GM04503 (cell line): ENCODE measurements at places on chromosomes 2 and 18.

- no peak for DNase-seq
Measured at GRCh38 chr2:6024784-6025183, 332.6 kb downstream of the SOX11 start.

- no peak for DNase-seq
Measured at GRCh38 chr2:20349513-20349921, 1.1 kb downstream of the PUM2 start.

- DNase-seq: no peak
Measured at GRCh38 chr2:223269386-223269785, 217.4 kb downstream of the KCNE4 start.

- DNase-seq: no peak
Measured at GRCh38 chr18:37487400-37487867, 78.2 kb downstream of the CELF4 start.

DNA sequence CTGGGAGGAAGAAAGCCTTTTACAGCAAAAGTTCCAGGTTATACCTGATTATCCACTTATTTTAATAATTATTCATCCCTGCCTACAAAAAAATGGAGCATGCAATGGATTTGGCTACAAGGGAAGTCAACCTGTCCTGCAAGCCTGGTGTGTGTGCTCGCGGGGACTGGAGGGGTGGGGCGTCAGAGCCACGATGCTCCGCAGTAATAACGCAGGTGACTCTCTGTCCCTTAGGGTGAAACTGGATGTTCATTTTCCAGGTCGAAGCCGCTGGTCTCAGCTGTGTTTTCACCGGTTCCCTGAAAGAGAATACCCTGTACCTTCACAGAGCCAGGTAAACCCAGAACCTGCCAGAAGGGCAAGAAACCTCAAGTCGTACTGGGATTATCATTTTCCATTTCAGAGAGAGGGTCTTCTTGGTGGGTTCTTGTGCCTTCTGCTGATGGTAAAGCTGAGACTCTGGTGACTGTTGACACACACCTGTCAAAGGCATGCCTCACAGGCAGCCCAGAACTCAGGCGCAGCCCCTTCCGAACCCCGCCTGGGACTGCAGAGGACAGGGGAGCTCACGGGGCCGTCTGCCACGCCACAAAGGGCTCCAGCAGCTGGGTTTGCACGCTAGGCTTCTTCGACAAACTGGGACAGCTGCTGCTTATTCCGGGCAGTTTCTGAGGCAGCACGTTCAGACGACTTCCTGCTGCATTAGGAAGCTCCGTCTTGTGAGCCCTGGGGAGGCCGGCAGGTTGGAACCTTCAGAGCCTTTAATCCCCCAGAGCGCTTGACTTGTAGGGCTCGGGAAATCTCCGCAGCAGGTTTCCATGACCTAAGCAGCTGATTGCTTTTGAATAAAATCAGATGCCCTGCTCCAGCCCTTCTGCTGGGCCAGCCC, 58.6 kb downstream of the KCNG2 start:
- no peak for DNase-seq

- no peak for DNase-seq
Measured at GRCh38 chr2:238170386-238171071, 11.8 kb downstream of the ERFE start.

DNA sequence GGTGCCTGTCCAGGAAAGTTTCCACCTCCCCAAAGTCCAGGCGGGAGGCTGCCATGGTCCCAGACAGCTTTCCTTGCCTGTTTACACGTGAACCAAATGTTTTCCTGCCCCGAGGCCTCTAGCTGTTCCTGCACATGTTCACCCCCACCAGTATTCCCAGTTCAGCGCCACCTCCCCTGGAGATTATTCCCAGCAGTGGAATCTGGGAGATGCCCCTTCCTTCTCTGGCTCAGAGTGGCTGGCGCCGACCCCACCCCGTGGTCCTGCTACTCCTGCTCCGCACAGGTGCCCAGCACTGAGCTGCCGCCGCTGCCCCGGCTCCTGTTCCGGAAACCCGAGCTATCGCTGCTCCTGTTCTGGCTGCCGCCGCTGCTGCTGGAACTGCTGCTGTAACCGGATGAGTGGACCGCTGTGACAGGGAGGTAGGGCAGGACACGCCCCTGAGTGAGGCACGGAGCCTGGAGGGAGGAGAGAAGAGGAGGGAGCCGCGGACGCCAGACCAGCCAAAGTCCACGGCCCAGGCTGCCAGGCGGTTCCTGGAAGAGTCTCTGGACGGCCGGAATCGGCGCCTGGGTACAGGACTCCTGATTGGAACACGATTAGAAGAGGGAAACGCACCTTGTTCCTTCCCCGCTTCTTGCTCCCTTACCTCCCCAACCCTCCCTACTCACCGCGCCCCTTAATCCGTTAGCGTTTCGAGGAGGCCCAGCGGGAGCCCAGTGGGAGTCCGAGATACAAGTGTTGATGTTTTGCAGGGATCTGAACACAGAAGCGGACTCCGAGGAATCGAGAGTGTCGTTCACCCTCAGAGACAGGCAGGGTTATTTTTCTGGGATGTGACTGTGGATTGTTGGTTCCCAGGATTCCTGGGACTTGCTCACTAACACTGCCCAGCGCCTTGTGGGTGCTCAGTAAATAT, at the start of gene PDE11A:
Gene PDE11A, minus strand, starts transcription at position 395 of the 919 bp plus-strand sequence. Its CDS starts 340 bp downstream, at position 55.
- peak; percentile 51 for DNase-seq

- no peak for DNase-seq
Measured at GRCh38 chr2:118834901-118835745, 12.3 kb downstream of the EN1 start.

DNA sequence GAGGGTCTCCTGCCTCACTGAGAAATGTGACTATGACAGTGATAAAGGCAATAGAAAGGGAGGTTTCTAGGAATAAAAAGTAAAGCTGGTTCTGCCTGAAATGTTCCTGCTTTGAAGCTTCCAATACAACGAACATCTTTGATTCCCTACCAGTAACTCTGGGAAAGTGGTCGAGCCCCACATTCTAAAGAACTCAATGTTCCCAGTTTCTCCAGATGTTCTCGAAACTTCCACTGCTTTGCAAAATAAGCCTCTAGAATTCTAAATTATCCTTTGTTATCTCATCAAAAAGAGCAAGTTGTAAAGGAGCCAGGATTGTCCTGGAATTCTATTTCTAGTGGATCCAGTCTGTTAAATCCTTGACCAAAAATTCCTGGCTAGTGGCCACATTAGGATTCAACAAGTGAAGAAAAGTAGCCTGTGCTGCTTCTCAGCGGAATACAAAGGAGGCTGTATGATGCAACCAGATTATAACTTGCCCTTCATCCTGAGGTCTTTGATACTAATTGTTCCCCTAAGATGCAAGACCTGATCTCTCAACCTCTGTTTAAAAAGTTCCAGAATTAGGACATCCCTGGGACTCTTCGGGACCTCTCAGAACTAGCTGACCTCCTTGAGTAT, 8.4 kb downstream of the SCN7A start:
- no peak for DNase-seq

- DNase-seq: no peak
Measured at GRCh38 chr2:225630824-225631533, 231.5 kb downstream of the NYAP2 start.
